GM12878 (cell line): ENCODE measurements at places on chromosomes 16 and 17.
A peak's percentile ranks its signal among the peaks of the same experiment; 100 is the strongest.

DNA sequence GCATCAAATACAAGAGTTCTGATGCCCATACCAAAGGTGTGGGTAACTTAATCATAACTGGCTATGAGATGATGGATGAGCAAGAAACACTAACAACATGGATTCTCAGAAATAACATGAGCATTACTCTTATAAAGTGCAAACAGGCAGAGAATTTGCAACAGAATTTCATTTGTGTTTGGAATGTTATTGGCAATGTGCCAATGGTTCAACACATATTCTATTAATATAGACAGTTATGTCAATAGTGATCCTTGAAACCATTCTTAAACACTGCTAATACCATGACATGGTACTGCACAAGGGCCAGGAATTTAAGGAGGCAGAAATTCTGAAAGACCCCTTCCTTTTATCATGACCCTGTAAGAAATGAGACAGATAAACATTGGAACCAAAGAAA lies 217.1 kb upstream of the WSB1 start:
- DNase-seq = no peak

- DNase-seq = no peak
Observed at GRCh38 chr17:76083536-76084182, 4.7 kb downstream of the ZACN start.

DNA sequence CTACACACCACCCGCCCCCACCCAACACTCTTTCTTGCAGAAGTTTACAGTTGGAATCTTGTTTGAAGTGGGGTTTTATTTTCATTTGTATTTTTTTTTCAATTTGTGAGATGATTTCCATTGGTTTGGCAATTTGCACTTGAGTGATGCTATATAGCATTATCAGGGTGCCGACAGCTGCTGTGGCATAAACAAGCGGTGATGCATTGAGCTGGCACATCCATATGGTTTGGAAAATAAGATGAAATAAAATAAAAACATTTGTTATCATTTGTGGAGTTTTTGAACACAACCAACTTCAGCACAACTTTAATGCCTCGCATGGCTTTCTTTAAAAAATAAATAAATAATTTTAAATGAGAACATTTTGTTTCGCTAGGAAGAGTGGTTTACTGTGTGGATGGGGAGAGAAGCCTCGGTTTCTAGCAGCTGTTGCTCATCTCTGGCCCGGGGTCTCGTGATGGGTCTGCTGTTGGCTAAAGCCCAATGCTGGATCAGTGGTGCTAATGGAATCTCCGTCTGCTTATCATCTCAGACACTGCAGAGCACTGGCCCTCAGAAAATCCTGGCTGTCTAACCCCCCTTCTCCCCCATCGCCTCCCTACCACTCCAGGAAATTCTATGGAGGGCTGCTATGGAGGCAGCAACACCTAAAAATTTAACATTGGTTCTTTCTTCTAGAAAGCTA lies 192.3 kb upstream of the MAF start:
- no peak for DNase-seq

DNA sequence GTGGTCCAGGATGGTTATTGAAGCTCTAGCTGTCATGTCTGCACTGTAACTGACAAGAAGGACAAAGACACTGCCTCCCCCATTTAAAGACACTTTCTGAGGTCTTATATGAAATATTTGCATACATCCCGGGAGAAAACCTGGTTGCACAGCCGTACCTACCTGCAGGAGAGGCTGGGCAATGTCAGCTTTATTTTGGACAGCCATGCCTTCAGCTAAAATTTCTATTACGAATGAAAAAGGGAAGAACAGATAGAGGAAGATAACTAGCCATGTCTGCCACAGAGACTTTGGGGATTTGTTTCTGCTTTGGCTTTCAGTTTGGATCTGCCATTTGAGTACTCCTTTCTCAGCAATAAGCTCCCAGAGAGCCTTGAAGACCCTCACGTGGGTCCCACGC lies 19.0 kb downstream of the SLC7A6 start:
- DNase-seq = no peak

DNA sequence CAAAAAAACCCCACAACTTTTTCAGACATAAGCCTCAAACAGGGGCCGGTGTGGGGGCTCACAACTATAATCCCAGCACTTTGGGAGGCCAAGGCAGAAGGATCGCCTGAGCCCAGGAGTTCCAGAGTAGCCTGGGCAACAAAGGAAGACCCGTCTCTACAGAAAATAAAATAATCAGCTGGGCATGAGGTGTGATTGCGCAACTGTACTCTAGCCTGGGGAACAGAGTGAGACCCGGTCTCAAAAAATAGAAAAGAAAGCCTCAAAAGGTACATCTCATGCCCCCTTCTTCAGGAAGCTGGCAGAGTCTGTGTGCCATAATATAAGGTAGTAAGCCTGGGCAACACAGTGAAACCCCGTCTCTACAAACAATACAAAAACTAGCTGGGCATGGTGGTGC lies 3.2 kb downstream of the ZSWIM7 start:
- DNase-seq = no peak

DNA sequence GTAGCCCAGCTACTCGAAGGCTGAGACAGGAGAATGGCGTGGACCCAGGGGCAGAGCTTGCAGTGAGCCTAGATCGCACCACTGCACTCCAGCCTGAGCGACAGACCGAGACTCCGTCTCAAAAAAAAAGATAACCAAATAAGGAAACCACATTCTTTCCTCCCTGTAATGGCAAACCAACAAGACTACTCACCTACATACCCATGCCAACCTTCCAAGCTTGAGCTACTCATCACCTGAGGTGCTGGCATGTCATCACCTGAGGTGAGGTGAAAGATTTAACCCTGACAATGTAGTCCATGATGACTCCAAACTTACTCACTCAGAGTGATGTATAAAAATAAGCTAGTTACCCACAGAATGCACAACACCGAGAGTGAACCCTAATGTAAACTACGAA lies 85.2 kb downstream of the SMG6 start:
- DNase-seq = no peak

GRCh38 chr16:87374313-87374712 lies 9.3 kb downstream of the FBXO31 start:
- no peak for DNase-seq

GRCh38 chr16:84704253-84704652 lies 4.5 kb downstream of the USP10 start:
- no peak for DNase-seq

- no peak for DNase-seq
Observed at GRCh38 chr17:48593126-48593829, at the start of gene HOXB5. Gene HOXB5 (minus strand): TSS chr17:48593779. CDS start chr17:48593682, 97 bp downstream.

DNA sequence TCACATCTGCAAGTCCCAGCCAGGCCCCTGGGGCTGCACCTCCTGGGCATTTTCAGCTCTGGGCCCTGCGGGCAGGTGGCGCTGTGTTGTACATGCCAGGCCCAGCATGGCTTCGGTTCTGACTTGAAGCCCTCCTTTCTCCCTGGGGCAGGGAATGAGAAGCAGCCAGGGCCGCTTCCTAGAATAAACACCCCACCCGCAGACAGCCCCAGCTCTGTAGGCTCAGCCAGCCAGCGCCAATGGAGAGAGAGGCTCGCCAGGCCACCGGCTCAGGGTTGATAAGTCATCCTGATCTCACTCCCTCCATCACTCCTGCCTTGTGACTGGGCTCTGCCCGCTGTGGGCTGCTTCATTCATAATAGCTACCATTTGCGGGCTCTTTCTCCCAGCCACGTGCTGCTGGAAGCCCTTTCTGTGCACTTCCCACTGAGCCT lies 6.0 kb upstream of the GLIS2 start:
- DNase-seq = no peak

GRCh38 chr16:2325791-2326190 lies 14.7 kb downstream of the ABCA3 start:
- DNase-seq = no peak

DNA sequence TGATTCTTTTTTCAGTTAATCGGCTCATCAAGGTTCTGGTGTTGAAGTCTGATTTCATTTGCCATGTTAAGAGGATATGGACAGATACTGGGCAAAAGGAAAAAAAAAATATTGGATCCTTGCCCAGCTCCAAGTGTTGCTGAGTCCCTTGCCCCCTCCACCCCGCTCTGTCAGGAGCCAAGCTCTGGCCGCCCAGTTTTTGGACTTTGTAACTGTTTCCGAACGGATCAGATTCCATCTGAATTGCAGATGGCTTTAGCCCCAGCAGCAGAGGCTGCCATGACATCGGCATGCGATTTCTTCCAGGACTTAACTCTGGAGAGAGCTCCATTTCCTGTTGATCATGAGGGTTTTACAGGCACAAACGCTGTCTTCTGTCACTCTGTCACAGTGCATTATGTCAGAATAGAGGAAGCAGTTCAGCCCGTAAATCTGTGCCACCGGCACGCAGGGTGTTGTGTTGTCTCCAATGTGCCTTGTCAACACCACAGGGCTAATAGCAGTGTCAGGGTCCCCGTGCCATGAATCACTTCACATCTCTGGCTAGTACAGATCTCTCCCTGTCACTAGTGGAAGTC lies 615.6 kb downstream of the MAF start:
- no peak for DNase-seq

GRCh38 chr17:40130352-40131042 lies 8.7 kb downstream of the MSL1 start:
- DNase-seq = no peak

- no peak for DNase-seq
Observed at GRCh38 chr17:63402431-63403212, 43.5 kb downstream of the CYB561 start.

GRCh38 chr17:8162997-8163977 lies 539 bp upstream of the VAMP2 start:
- DNase-seq = no peak

- DNase-seq = no peak
Observed at GRCh38 chr16:88354229-88355092, 28.3 kb upstream of the ZNF469 start.

DNA sequence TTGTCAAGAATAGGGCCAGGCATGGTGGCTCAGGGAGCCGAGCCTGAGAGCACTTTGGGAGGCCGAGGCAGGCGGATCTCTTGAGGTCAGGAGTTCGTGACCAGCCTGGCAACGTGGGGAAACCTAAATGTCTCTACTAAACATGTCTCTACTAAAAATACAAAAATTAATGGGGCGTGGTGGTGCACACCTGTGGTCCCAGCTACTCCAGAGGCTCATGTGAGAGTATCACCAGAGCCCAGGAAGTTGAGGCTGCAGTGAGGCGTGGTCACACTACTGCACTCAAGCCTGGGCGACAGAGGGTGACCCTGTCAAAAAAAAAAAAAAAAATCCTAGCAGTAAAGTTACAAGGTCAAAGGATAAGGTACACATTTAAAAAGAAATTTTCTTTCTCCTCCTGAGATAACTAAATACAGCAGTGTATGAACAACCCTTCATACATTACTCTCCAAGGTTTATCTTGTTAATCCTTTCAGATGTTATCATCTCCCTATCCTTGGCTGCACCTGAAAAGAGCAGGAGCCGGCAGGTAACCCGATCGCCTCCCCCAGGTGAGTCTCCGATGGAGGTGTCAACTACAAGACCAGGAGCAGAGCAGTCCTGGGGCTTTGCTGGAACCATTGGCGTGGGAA lies 122.3 kb downstream of the GOSR1 start:
- DNase-seq = peak; percentile 7

- DNase-seq = peak; percentile 33
Observed at GRCh38 chr16:11669380-11670146, 1.3 kb downstream of the SNN start.

GRCh38 chr17:57502022-57502421 lies 243.1 kb downstream of the CCDC182 start:
- DNase-seq = no peak

GRCh38 chr17:78414178-78415162 lies 36.0 kb downstream of the PGS1 start:
- DNase-seq = no peak

GRCh38 chr16:50736448-50736847 lies 5.4 kb upstream of the CYLD start:
- DNase-seq = no peak

DNA sequence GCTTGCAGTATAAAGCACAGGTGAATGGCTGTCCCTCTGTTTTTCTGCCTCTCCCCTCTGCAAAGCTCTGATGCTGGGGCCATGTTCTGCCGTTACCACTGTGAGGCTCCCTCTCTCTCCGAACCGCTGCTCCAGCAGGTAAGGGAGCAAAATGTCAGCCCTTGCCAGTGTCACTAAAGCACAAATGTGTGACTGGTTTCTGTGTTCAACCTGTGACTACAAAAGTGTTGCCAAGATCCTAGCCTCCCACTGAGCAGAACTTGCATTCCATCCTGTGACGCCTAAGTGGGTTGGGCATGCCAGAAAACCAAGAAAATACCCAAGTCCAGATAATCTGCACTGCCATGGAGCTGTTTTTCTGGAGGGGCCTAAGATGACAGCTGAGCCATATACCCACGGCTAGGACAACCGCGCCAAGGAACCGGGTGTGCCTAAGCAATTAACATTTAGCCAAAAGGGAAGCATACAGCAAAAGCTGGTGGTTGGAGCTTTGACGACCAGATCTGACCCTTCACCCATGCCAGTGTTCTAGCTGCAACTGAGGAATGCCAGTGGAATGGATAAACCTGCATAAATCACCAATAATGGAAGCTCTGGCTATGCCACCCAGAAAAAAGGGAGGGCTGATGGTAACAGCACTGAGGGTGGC lies 35.0 kb downstream of the PSME3IP1 start:
- DNase-seq = no peak

DNA sequence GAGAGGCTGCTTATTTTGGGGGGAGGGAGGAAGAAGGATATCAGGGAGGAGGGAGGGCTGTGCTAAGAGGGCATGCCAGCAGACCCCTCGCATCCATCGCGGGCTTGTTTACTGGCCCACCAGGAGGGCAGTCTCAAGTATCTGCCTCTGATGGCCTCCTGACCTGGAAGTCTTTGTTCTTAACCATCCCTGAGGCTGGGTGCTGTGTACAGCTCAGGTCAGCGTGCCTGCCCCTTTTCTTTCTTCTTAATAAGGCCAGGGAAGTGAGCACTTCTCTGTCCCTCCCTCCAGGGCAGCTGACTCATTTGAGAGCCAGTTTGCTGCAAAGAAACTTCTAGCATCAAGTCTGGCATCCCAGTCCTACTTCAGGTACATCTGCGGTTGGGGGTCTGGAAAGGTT lies 157.0 kb downstream of the CCDC182 start:
- DNase-seq = no peak

- no peak for DNase-seq
Observed at GRCh38 chr17:28065706-28066105, 23.2 kb downstream of the NLK start.

DNA sequence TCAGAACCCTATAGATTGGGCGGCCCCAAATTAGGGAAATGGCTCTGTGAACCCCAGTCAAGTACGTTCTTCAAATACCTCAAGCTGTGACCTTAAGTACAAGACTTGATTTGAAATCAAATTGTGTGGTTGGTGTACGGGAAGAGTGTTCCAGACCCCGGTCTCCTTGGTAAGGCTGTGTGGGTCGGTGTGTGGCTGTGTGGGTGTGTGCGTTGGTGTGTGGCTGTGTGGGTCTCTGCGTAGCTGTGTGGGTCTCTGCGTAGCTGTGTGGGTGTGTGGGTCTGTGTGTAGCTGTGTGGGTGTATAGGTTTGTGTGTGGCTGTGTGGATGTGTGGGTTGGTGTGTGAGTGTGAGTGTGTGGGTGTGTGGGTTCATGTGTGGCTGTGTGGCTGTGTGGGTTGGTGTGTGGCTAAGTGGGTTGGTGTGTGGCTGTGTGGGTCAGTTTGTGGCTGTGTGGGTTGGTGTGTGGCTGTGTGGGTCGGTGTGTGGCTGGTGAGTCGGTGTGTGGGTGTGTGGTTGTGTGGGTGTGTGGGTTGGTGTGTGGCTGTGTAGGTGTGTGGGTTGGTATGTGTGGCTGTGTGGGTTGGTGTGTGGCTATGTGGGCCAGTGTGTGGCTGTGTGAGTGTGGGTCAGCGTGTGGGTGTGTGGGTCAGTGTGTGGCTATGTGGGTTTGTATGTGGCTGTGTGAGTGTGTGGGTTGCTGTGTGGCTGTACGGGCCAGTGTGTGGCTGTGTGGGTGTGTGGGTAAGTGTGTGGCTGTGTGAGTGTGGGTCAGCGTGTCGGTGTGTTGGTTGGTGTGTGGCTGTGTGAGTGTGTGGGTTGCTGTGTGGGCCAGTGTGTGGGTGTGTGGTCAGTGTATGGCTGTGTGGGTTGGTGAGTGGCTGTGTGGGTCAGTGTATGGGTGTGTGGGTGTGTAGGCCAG lies 238.7 kb upstream of the ZFHX3 start:
- DNase-seq = no peak
